ENCODE measurements at places on chromosomes 6 and 20.

DNA sequence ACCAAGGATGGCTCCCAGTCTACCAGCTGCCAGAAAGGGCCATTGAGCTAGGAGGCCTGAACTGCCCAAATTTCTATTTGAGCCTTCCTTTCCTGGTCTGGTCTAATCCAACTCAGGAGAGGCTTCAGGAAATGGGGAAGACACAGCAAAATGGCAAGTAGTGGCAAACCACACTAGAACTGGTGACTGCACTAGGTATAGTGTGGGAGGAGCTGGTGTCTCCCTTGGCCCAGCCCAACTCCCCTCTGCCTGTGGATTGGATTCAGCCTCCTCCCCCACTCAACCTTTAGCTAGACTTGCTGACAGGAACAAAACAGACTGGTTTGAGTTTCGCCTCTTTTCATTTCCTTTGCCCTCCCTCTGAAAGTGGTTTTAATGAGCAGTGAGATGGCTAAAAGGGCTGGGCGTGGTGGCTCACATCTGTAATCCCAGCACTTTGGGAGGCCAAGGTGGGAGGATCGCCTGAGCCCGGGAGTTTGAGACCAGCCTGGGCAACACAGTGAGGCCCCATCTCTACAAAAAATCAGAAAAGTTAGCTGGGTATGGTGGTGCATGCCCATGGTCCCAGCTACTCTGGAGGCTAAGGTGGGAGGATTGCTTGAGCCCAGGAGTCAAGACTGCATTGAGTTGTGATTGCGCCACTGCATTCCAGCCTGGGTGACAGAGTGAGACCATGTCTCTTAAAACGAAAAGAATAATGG, 17.5 kb downstream of the MRPS18A start:
- no peak for DNase-seq

DNA sequence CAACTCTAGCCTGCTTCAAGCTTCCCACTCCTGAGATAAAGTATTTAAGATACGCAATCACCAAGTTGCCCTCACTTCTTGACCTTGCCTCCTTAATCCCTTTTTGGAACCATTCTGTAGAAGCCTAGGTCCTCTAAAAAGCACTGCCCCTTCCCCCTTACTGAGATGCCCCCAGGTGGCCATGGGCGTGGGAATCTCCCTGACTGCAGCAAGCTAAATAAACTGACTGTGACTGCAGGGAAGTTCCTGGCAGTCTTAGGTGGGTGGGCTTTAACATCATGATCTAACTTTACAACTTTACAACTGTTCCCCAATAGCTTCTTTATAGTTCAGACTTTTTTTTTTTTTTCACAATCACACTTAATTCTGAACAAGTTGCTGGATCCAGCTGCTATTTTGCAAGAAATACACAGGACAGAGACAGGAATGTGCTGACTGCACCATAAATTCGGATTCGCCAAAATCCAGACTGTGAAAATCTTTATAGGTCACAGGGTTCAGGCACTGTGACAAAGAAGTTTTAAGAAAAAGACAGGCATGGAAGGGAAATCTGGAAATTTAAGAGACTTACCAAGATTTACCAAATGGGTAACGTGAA, 344.2 kb upstream of the SULF2 start:
- DNase-seq, result no peak

GRCh38 chr6:15874821-15875220, 212.0 kb upstream of the DTNBP1 start:
- no peak for DNase-seq

DNA sequence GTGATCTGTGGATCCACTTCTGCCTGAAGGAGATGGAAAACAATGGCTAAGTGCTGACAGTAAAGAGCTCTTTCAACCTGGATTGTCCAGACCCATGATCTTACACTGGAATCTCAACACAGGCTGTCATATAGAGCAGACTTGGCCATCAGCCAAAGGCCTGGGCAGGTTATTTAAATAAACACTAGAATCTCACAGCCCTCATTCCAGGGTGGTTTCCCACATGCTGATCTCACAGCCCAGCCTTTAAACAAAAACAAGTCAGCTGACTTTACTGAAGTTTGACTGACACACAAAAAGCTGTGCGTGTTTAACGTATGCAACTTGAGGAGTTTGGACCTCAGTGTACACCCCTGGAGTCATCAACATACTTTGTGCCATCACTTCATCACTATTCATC, 28.4 kb downstream of the SYNDIG1 start:
- DNase-seq, result no peak

- peak; percentile 54 for DNase-seq
These were observed 27.4 kb downstream of the MGME1 start for GRCh38 chr20:17995967-17996819.

DNA sequence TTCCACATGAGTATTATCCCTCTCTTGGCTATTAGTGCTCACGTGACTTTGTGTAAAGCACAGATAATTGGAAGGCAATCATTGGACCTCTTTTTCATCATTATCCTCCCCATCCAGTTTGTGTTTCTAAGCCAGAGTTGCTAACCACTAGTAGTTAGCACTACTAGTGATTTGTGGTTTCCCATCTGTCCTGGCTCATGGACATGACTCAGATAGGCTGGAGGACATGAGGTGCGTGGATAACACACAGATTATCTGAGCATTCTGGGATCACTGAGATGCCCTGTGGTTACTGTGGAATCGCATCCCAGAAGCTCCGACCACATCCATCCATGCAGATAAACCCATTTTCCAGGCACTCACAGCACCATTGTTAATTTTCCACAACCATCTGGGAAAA, 123.8 kb upstream of the NAA20 start:
- no peak for DNase-seq

- no peak for DNase-seq
These were observed 271.1 kb downstream of the SAMD5 start for GRCh38 chr6:147779624-147780023.

DNA sequence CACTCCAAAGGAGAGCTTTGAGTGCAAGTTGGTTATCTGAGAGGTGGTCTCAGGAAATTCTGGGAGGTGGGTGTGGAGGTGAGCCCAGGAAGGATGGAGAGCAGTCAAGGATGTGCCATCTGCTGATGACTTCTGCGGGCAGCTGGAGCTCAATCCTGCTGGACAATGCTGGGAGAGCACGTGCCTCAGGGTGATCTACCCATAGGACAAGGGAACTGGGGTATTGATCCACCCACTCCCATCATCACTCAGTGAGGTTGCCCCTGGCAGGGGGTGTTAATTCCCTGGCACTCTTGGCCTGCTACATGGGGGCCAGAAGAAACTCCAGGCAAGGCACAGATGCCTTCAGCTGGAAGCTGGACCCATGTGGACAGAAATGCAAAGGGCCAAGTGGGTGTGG, 7.1 kb upstream of the ZBP1 start:
- no peak for DNase-seq

DNA sequence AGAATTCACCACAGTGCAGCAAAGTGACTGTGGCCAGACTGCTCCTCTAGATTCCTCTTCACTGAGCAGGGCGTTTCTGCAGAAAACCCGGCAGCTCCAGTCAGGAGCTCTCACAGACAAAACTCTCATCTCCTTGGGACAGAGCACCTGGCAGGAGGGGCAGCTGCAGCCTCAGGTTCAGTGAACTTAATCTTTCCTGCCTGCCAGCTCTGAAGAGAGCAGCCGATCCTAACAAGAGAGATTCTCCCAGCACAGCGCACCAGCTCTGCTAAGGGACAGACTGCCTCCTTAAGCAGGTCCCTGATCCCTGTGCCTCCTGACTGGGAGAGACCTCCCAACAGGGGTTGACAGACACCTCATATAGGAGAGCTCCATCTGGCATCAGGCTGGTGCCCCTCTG, 1065.5 kb downstream of the GRIK2 start:
- no peak for DNase-seq

GRCh38 chr6:27809939-27810767, 102.0 kb downstream of the OR2B2 start:
- peak; percentile 96 for DNase-seq
